Liver (tissue), 10 donors: ENCODE measurements at places on chromosomes 2 and 18. TPM values are rescaled to one million over a fixed set of nuclear protein-coding genes. Genes with fewer than 3 reads are reported as not detected.

- no peaks in the 10 kb centered on the region for H3K4me1 ChIP-seq
- no peak for DNase-seq
- H3K36me3 ChIP-seq = no peaks in the 10 kb centered on the region
Measured at GRCh38 chr2:7868836-7869235, 813.0 kb upstream of the ID2 start.

GRCh38 chr2:98374958-98375570 lies 28.8 kb downstream of the CNGA3 start:
- no peak overlapping the region for H3K4me3 ChIP-seq
- no peaks in the 10 kb centered on the region for H3K4me1 ChIP-seq
- DNase-seq = no peak

DNA sequence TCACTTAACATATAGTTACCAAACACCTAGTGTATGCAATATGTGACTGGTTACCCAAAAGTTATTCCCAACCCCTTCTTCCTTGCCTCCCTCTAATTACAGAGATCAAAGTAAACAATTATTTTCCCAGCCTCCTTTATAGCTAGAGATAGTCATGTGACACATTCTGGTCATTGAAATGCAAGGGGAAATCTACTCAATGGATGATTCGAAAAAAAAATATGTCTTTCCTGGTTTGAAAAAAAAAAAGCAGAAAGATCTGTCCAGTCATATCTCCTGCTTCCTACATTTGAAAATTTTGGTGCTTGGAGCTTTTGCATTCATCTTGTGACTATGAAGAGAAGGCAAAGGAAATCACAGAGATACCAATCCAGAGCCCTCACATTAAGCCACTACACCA lies 27.6 kb upstream of the UGP2 start:
- H3K27me3 ChIP-seq = no peaks in the 10 kb centered on the region
- H3K4me3 ChIP-seq = no peak overlapping the region
- no peaks in the 10 kb centered on the region for H3K36me3 ChIP-seq
- H3K4me1 ChIP-seq = no peaks in the 10 kb centered on the region
- H3K27ac ChIP-seq = no peak overlapping the region
- no peak for DNase-seq

DNA sequence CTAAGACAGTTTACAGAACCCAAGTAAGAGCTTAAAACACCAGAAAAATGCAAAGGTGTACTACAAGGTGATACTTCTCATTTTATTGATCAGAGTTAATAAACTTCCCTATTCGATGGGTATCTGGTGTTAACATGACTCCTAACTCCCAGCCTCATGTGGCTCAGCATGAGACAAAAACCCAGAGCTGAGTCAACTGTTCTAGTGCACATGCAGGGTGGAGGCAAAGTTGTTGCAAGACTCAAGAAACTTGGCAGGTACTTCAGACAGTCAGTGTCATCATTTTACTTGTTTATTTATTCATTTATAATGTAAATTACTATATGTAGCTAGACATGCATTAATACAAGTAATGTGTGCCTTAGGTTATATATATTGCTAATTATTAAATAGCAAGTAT lies 216.6 kb upstream of the DSEL start:
- no peak overlapping the region for H3K27ac ChIP-seq
- DNase-seq = no peak
- H3K4me3 ChIP-seq = no peak overlapping the region
- H3K4me1 ChIP-seq = no peaks in the 10 kb centered on the region

- no peak overlapping the region for H3K27ac ChIP-seq
- no peak overlapping the region for H3K4me3 ChIP-seq
- no peak for DNase-seq
- H3K27me3 ChIP-seq = no peaks in the 10 kb centered on the region
Measured at GRCh38 chr2:227411990-227412350, 24.2 kb upstream of the SCYGR1 start.

GRCh38 chr2:222938327-222938726 lies 77.5 kb downstream of the ACSL3 start:
- H3K27me3 ChIP-seq = no peaks in the 10 kb centered on the region
- no peak overlapping the region for H3K4me3 ChIP-seq
- peaks cover 29% of the 10 kb centered on the region for H3K36me3 ChIP-seq
- no peak overlapping the region for H3K27ac ChIP-seq

GRCh38 chr18:37853706-37854105 lies 288.1 kb upstream of the CELF4 start:
- no peak overlapping the region for H3K27ac ChIP-seq
- H3K4me1 ChIP-seq = no peaks in the 10 kb centered on the region
- DNase-seq = no peak
- H3K36me3 ChIP-seq = no peaks in the 10 kb centered on the region
- no peak overlapping the region for H3K4me3 ChIP-seq

- DNase-seq = no peak
Measured at GRCh38 chr2:150856596-150857281, 369.3 kb upstream of the RND3 start.

DNA sequence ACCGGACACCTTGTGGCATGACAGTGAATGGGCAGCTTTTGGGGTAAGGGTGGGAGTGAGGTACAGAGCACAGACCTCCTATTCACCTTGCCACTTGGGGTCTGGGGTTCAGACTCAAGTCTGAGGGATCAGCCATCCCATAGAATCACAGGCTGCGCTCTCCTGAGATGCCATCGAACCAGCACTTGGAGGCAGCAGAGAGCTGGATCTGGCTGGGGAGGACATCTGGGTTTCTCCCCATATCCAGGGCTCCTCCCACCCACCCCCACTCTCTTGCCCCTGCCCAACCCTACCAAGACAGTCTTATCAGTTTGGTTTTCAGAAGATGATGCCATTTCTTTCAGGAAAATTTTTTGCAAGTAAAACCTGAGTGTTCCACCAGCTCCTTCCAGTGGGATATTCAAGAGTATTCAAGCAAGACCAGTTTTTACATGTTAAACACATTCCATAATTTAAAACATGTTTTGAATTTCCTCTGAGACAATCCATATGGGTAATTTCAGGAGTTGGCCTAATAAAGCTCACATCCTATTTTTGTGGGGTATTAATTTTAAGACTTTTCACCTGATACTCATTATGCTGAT lies 29.2 kb upstream of the TEX44 start:
- peak; percentile 41 for DNase-seq
- no peaks in the 10 kb centered on the region for H3K4me1 ChIP-seq
- no peaks in the 10 kb centered on the region for H3K36me3 ChIP-seq
- H3K27ac ChIP-seq = no peak overlapping the region

DNA sequence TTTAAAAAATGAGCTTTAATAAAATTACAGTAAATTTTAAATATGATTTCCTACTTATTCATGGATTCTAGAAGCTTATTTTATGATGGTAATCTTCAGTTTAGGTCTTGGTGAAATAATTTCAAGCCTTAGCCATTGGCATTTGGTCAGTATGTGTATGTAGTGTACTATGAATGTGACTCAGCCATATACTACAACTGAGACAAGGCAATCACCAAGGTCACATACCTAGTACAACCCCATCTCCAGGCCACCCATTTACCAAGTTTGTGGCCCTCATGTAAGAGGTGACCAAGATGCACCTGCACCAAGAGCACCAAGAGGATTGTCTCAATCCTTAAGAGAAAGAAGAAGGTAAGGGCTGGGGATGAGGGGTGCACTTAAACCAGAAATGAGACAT lies 54.8 kb upstream of the FRZB start:
- H3K27me3 ChIP-seq = no peaks in the 10 kb centered on the region
- H3K4me1 ChIP-seq = peaks cover 3% of the 10 kb centered on the region

DNA sequence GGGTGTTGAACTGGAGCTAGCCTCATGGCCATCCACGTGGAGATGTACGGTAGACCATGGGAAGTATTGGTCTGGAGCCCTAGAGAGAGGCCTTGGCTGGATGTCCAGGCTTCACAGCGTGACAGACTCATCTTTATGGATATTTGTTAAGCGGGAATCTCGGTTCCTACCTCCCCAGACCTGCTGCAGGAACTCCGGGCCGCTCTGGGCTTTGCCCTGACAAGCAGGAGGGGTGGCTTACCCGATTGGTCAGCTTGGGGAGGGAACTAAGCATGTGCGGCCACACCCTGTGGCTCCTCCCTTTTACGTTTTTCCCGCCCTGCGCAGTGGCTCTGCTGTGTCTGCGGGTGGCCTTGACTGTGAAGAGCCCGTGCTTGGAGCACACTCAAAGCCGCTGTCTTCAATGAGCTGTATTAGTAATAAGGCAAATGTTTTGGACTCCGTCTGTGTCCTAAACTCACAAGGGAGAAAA lies 52.3 kb downstream of the PAPOLG start:
- H3K4me1 ChIP-seq = no peaks in the 10 kb centered on the region
- peaks cover 3% of the 10 kb centered on the region for H3K36me3 ChIP-seq
- no peaks in the 10 kb centered on the region for H3K27me3 ChIP-seq
- H3K4me3 ChIP-seq = no peak overlapping the region
- no peak overlapping the region for H3K27ac ChIP-seq
- no peak for DNase-seq

GRCh38 chr2:12382366-12382765 lies 334.4 kb upstream of the TRIB2 start:
- no peaks in the 10 kb centered on the region for H3K36me3 ChIP-seq
- no peak for DNase-seq
- no peaks in the 10 kb centered on the region for H3K27me3 ChIP-seq

DNA sequence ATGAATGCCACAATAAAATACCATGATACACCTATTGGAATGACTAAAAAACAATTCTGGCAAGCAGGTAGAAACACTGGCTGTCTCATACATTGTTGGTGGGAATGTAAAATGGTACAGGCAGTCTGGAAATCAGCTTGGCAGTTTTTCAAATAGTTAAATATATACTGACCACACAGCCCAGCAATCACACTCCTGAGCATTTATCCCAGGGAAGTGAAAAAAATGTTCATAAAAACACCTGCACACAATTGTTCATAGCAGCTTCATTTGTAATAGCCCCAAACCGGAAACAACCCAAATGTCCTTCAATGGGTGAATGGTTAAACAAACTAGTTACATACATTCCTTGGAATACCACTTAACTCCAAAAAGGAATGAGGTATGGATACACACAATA lies 137.2 kb downstream of the TFCP2L1 start:
- no peak for DNase-seq
- no peaks in the 10 kb centered on the region for H3K4me1 ChIP-seq

DNA sequence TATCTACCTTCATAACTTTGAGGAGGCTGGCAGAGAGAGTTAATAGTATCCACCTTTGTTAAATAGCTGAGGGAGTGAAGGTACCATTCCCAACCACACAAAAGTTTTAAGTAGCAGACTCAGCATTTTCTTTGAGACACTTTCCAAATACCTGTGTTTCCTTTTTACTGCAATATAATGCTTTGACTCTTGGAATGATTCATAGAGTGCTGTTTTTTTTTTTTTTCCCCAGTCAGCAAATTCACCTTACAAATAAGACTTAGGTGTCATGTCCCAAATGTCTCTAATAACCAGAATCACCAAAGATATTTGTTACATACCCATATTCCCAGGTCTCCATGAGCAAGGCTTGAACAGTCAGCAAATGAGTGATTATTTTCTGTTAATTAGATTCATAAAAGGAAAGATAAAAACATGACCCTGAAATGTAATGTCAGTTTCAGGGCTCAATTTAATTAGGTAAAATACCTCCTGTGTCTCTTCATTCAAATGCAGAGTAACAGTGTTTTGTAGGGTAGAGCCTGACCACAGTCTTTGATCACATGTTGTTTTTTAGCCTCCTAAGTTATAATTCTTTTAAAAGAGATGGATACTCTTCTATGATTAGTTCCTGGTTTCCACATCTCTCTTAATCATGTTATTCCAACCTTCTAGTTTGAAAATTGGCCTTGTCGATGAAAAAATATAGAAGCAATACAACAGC lies 39.9 kb downstream of the SLC5A7 start:
- no peaks in the 10 kb centered on the region for H3K4me1 ChIP-seq
- DNase-seq = no peak
- no peaks in the 10 kb centered on the region for H3K36me3 ChIP-seq
- H3K27me3 ChIP-seq = no peaks in the 10 kb centered on the region
- no peak overlapping the region for H3K27ac ChIP-seq

GRCh38 chr2:120921457-120921856 lies 185.8 kb downstream of the GLI2 start:
- DNase-seq = no peak
- no peaks in the 10 kb centered on the region for H3K36me3 ChIP-seq

DNA sequence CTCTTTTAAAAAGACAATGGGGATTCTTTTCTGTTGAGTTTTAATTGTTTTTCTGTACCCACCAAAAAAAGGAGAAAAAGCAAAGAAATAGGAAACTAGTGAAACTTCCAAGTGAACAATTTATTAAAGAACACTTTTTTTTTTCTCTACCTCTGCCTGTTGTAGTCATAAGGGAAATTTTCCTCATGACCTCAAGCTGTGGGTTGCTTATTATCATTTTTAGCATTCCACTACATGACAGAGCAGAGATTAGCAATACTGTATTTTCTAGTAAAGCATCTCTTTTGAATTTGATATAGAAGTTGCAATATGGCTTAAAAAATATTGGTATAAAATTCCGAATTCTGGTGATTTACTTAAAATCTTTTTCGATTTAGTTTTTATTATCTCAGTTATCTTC lies 87.9 kb upstream of the LRRTM1 start:
- DNase-seq = no peak
- H3K36me3 ChIP-seq = no peaks in the 10 kb centered on the region
- H3K27ac ChIP-seq = no peak overlapping the region
- no peaks in the 10 kb centered on the region for H3K4me1 ChIP-seq
- H3K27me3 ChIP-seq = no peaks in the 10 kb centered on the region

DNA sequence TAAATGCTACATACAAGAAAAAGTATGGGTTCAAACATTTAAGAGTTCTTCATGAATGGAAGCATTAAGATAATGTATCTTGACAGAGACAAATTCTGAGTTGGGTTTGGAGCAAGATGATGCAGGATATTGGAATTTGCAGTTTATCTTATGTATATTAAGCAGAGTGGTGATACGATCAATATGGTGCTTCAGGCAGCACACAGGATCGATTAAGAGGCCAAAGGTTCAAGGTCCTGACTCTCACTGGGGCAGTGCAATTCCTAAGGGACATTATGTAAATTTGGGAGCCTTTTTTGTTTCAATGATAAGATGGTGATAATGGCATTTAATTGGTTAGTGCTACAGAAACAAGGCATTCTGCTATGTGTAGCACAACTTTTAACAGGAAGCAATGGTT lies 381.9 kb downstream of the KCNJ3 start:
- no peaks in the 10 kb centered on the region for H3K36me3 ChIP-seq
- H3K27me3 ChIP-seq = no peaks in the 10 kb centered on the region
- no peak overlapping the region for H3K27ac ChIP-seq
- H3K4me3 ChIP-seq = no peak overlapping the region

CIB4 gene
- not detected for polyA plus RNA-seq

CCDC85A gene
- polyA plus RNA-seq = 0.14 TPM

IKZF2 gene
- polyA plus RNA-seq = 1.1 TPM

UGT1A8 gene
- 0.51 TPM for polyA plus RNA-seq

DSG4 gene
- not detected for polyA plus RNA-seq

RGPD4 gene
- polyA plus RNA-seq = not detected

PPP1R1C gene
- 21.7 TPM for polyA plus RNA-seq

APCDD1 gene
- polyA plus RNA-seq = 2.1 TPM

IL36G gene
- not detected for polyA plus RNA-seq

NEU2 gene
- not detected for polyA plus RNA-seq

SYT4 gene
- polyA plus RNA-seq = not detected

RNF144A gene
- 1.6 TPM for polyA plus RNA-seq
